ENCODE measurements at places on chromosomes 11 and 22. TPM values are rescaled to one million over a fixed set of nuclear protein-coding genes. Genes with fewer than 3 reads are reported as not detected.

DNA sequence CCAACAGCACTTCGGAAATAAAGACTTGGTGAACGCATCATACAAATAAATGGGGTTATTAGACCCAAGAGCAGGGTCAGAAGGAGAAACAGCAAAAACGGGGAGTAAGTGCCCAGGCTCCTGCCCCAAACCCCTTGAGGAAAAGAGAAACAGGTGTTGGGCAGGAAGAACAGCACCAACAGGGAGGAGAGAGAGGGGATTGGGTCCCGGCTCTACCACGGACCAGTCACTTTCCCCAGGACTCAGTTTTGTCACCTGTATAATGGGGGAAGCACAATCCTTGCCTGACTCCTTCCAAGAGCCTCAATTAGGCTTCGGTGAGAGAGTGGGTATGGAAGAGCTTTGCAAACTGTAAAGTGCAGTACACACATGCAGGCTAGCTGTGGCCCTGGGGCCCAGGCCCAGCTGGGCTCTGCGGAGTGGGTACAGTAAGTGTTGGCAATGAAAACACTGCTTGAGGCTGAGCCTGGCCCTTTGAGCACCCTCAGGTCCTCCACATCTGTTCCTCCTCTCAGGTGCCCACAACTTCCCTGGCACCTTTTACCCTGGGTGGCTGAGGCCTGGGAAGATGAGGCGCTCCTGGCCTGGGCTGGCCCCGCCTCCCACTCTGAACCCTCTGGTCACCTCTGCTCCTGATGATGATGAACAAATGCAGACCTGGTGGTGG, 8.9 kb downstream of the SLC29A2 start:
- no peak for DNase-seq

DNA sequence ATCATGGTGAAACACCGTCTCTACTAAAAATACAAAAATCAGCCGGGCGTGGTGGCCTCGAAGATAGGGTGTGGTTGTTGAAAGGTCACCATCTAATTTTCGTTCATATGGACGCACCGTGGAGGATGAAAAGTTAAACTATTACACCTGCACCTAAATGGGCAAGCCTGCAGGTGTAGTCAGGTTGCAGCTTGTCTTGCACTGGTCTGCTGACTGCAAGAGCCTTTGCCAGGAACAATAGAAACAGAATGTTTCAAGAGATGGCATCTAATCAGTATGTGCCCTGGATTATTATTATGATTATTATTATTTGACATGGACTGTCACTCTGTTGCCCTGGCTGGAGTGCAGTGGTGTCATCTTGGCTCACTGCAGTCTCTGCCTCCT, 908 bp downstream of the NADSYN1 start:
- DNase-seq: no peak

- no peak for DNase-seq
Observed at GRCh38 chr11:91435694-91436395, 788.8 kb upstream of the FAT3 start.

DNA sequence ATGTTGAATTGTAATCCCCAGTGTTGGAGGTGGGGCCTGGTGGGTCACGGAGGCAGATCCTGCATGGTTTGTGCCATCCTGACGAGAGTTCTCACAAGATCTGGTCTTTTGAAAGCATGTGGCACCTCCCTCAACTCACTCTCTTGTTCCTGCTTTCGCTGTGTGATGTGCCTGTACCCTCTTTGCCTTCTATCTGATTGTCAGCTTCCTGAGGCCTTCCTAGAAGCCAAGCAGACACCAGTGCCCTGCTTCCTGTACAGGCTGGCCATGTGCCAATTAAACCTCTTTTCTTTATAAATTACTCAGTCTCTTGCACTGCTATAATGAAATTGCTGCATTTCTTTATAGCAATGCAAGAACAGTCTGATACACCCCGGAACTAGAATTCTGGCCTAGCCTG, 13.1 kb downstream of the PTPN5 start:
- DNase-seq: no peak

- no peak for DNase-seq
Observed at GRCh38 chr22:28442264-28442710, 237.4 kb downstream of the TTC28 start.

DNA sequence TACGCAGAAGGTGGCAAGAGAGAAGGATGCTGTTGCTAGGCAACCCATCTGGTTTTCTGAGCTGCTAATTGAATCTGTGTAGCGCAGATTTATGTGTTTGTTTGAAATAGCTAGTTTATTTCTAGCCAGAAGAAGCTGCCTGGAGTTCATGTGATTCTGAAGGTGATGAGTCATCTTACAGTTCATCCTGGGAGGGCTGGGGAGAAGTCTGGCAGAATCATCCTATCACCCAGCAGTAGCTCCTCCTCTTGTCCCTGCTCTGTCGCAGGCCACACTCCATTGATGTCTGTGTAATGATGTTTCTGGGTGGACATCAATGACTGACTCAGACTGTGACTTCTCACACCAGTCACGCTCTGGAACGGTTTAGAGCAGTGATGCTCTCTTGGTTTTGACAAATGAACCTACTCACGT, 4.8 kb upstream of the FBXO7 start:
- no peak for DNase-seq

GRCh38 chr11:72864702-72865655, 50.8 kb downstream of the ATG16L2 start:
- DNase-seq: no peak

DNA sequence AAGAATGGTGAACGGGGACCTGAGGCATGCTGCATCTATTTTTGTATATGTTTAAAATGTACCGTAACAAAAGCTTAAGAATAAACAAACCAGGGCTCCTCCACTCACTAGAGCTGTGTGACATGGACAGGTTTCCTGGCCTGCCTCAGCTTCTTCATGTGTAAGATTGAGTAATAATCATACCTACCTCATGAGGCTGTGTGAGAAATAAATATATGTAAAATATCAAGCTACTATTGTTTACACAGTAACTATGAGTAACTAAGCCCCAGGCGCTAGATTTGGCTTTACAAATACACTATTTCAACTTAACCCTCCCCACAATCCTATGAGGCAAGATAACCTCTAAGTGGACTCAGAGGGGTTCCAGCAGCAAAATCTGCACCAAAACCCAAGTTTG, 66.4 kb downstream of the SMCO4 start:
- no peak for DNase-seq

GRCh38 chr11:70637186-70637800, 239.0 kb downstream of the CTTN start:
- DNase-seq: no peak

DNA sequence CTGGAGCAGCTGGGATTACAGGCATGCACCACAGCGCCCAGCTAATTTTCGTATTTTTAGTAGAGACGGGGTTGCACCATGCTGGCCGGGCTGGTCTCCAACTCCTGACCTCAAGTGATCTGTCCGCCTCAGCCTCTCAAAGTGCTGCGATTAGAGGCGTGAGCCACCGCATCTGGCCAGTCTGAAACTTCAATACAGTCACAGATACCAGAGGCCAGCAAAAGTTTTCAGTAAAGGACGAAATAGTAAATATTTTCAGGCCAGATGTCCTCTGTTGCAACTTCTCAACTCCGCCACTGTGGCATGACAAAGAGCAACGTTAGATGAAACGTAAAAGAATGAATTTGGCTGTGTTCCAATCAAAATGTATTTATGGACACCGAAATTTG, 403.6 kb downstream of the MN1 start:
- DNase-seq: no peak

GRCh38 chr22:39938509-39939111, 21.6 kb upstream of the TMA7B start:
- DNase-seq: no peak

DNA sequence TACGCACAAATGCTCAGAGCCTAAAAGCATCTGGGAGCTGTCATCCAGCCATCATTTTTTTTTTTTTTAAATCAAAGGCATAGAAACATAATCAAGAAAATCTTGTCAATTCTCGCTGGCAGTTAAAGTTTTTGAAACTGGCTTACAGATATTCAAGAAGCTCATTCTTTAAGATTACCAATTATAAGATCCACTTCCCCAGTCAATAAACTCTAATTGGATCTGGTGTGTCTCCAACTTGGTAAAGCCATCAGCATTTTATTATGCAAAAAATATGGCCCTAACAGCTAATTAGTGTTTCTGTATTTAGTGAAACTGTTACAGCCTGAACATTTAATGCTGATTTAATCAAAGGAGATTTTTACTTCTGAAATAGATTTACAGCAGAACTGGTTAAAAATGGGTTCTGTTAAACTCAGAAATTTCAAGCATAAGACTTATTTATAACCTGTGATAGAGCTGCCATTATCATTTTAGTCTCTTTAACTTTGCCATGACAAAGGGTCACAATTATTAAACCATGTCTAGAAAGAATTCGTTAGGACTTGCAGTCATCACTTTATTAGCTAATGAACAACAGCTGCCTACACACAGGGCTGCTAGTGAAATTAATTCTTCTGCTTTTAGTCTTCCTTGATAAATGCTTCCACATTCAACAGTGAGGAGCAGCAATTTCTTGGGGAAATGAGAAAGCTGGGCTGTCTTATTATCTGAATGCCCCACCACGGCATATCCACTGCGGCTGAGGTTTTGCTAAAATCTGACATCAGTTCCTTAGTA, 176.4 kb upstream of the PITPNB start:
- DNase-seq: no peak

DNA sequence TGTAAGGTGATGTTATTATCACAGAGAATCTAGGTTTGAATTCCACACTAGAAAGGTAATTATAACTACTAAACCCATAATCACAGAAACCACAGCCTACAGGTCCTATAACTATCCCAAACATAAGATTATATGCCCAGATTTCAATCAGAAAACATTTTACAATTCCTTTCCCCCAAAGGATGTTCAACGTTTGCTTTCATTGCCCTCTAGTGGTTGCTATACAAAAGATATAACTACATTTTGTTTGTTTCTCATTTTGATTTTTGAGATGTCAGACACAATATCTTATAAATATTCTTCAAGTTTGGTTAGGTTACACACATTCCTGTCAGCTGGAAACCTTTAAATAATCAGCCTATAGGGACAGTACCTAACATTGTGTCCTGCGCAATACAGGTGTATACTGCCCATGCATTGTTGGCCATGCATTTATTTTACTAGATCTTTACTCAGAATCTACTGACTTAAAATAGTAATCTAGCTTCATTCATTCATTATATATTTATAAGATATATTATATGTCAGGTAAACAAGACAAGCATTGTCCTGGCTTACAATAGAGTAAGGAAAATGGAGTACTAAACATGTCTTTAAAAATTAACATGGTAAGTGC, 530.5 kb upstream of the CCDC90B start:
- DNase-seq: no peak

- no peak for DNase-seq
Observed at GRCh38 chr11:85827748-85828639, 17.1 kb upstream of the SYTL2 start.

DNA sequence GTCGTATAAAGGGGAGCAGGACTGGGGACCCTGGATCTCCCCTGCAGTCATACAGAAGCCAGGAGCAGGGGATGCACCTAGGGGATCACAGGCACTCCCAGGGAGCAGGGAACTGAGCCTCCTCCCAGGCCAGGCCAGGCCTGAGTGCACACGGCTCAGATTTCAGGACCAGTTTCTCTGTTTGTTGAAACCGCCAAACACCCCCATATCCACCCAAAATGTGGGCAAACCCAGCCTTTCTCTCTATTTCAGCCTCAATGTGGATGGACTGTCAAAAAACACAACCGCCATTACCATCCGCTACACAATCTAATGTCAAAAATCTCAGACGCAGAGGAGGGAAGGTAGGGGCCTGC, 17.5 kb downstream of the MN1 start:
- no peak for DNase-seq

DNA sequence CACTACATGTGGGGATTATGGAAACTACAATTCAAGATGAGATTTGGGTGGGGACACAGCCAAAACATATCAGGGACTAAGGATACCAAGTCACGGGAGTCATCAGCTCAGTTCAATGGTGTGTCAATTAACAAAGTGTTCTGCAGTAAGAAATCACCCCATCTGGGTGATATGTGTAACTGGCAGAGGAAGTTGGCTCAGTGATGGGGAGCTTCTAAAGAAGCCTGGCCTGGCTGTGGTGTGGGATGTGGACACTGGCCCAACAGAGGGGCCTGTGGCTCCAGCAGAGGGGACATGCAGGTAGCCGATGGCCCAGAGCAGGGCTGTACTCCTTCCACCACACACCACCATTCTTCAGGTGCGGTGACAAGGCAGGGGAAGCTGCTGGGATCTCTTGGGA, 31.6 kb downstream of the RPS6KA4 start:
- DNase-seq: no peak

DNA sequence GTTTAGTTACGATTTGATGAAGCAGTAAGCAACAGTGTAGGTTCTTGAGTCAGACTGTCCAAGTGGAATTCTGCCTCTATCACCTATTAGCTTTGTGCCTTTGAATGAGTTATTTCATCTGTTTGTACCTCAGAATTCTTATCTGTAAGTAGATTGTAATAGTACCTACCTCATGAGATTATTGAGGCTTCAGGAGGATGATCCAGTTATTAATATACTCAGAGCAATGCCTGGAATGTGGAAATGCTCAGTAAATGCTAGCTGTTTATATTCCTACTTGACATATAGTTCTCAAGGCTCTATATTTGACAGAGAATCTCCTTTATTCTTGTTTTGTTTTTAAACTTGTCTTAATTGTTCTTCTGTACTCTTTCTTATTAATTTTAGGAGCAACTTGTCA, 70.1 kb downstream of the SFI1 start:
- DNase-seq: no peak

DNA sequence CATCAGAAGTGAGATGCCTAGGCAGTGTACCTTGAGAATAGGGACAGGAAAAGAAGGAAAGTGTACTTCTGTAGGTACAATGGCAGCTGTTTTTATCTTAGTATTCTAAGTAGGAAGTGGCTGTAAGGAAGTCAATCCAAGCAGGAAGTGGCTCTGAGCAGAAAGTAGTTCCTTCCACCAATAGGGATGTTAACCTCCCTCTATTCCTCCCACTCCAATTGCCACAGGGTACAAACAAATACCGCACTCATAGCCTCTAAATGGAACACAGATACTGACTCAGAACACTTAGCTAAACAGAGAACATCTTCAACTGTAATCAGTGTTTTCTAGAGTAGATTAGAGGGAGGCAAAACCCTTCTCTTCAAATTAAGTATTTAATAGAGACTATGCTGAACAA, 10.6 kb downstream of the LRRC55 start:
- DNase-seq: no peak

- DNase-seq: no peak
Observed at GRCh38 chr22:33337524-33337923, 279.3 kb upstream of the SYN3 start.

- DNase-seq: no peak
Observed at GRCh38 chr22:17780116-17780740, 6.0 kb upstream of the BID start.

- DNase-seq: no peak
Observed at GRCh38 chr11:118909619-118910308, 16.0 kb downstream of the BCL9L start.

The OR2AG1 gene
- not detected for total RNA-seq

The DEFB131B gene
- not detected for total RNA-seq

The OSBP2 gene
- 2.3 TPM for total RNA-seq

The ZC3H12C gene
- total RNA-seq: 5.5 TPM

The POU2AF2 gene
- total RNA-seq: not detected

Data from esophagus squamous epithelium (tissue), 5 donors.